ENCODE measurements at places on chromosomes 12 and 14.

GRCh38 chr12:103840462-103840875 lies 565 bp downstream of the NT5DC3 start:
- DNase-seq, result peak; percentile 24

- DNase-seq, result no peak
These were observed 336.8 kb downstream of the LRIG3 start for GRCh38 chr12:58583529-58583928.

GRCh38 chr14:81105961-81106360 lies 114.8 kb downstream of the GTF2A1 start:
- no peak for DNase-seq

- DNase-seq, result no peak
These were observed 10.2 kb upstream of the MEG3 start for GRCh38 chr14:100815478-100816285.

DNA sequence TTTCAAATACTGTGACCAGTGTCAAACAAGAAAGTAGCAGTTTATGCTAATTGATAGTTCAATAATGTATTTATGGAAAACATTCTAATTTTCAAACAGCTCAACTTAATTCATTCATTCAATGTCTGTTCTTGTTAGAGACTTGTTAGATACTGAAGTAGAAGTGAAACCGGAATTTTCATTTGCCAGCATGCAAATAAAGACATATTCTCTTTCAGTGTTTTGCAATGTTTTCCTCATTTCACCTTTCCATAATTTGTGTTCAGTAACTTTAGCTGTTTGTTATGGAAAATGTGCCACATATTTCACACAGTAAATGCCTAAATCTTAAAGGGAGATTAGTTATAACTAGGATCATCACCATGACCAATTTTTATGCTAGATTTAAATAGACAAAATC lies 21.2 kb downstream of the TAS2R50 start:
- DNase-seq, result no peak
